ENCODE measurements at places on chromosomes 1 and 21.

- no peak for DNase-seq
Measured at GRCh38 chr1:201212056-201212455, 21.4 kb downstream of the IGFN1 start.

GRCh38 chr1:241532864-241533263 lies 686 bp downstream of the KMO start:
- DNase-seq = no peak

GRCh38 chr1:168689726-168690602 lies 39.0 kb downstream of the DPT start:
- no peak for DNase-seq

DNA sequence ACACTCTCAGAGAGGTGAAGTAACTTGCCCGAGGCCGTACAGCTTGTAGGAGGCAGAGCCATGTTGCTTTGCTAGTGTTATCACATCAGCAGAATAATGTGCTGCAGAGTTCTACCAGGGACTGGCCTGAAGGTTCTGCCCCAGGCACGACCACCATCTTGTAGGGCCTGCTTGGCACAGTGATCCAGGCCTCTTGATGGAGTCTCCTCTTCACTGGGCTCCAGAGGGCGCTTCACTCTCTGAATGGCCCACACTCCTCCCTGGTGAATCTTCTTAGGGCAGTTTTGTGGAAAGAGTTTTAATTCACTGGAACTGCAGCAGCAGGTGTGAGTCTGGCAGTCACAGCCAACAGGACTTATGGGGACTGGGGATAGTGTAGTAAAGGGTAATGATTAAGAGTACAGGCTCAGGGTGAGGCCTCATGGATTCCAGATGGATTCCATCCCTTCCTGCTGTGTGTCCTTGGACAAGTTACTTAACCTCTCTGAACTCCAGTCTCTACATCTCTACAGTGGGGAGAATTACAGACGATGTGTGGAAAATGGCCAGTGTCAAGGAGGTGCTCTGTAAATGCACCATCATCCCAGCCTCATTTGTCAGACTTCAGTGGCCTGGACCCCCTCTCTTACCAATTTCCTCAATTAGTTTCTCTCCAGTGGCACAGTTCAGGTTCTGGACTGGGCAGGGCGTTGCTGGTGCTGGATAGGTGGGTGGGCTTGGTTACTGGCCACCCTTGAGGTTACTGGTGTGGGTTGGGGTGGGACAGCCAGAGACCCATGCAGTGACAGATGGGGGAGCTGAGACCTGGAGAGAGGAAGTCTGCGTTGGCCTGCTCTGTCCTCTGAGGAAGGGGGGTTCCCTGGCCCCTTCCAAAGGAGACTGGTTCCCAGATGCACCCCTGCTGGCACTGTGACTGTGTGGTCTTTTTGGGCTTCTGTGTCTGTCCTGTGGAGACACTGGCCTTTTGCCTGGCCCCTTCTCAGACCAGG lies 45.9 kb upstream of the CSF3R start:
- DNase-seq = no peak

DNA sequence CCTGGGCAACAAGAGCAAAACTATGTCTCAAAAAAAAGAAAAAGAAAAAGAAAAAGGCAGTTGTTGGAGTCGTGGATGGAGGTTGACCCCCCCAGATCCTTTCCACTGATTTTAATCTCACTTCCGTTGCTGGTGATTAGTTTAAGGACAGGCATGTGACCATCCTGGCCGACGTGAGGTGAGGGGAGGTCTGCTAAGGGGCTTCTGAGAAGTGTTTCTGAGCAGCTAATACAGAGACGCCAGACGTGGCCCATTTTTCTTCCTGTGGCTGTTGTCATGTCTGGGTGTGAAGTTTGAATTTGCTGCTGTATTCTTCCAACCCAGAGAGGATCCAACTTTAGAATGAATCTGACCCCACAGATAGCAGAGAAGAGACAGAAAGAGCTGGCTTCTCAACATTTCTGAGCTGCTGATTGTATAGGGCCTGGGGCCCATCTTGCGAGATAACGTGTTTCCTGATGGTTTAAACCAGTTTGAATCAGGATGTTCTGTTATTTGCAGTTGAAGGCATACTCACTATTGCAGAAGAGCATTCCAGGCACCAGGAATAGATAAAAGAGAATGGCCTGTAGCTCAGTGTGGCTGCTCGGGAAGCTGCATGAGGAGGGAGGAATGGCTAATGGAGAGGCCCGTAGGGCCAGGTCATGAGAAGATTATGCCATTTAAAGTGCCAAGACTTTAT lies 22.8 kb upstream of the SSBP3 start:
- DNase-seq = no peak

GRCh38 chr1:28265577-28265976 lies 6.3 kb downstream of the SESN2 start:
- DNase-seq = no peak

DNA sequence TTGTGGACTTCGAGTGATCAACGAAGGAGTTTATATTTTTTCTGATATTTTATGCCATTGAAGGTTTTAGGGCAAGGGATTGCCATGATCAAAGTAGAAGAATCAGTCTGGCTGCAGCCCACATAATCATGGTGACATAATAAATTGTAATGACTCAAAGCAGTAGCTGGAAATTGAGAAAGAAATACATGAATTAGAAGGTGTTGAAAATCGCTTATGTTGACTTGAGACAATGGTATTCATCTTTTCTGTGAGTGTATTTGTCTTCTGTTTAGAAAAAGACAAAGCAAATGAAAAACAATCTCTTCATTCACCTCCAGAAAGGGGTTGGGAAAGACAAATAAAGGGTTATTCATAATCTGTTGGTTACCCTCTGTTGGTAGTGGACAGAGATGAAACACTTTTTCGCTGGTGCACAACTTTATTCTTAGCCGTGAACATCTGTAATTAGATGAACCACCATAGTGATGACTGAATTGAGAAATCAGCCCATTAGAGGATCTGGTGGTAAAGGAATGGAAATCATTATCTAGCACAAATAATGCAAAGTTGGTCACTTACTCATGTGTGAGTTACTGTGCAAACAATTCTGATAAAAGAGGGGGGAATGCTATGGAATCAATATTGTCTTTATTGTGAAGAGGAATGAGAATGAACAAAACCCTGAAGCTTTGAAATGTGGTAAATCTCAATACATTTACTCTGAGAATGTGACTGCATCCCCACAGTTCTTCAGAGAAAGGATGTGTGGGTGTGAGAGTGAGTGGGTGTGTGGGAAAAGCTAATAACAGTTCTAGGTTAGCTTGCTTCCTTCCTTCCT lies 121.8 kb downstream of the NTNG1 start:
- no peak for DNase-seq

DNA sequence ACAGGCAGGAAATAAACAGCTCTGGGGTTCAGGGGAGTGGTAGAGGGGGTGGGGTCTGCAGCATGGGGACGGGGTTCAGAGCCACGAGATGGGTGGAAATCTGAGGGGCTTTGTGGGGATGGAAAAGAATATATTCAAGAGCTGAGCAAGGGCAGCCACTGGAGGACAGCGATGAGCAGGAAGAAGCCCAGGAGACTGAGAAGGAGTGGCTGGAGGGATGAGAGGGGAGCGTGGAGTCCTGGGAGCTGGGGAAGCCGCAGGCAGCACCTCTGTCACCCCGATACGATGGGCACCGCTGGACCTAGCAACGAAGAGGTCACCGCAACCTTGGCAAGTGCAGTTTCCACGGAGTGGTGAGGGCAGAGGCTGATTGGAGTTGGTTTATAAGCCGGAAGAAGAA lies 10.0 kb upstream of the KCNAB2 start:
- no peak for DNase-seq

DNA sequence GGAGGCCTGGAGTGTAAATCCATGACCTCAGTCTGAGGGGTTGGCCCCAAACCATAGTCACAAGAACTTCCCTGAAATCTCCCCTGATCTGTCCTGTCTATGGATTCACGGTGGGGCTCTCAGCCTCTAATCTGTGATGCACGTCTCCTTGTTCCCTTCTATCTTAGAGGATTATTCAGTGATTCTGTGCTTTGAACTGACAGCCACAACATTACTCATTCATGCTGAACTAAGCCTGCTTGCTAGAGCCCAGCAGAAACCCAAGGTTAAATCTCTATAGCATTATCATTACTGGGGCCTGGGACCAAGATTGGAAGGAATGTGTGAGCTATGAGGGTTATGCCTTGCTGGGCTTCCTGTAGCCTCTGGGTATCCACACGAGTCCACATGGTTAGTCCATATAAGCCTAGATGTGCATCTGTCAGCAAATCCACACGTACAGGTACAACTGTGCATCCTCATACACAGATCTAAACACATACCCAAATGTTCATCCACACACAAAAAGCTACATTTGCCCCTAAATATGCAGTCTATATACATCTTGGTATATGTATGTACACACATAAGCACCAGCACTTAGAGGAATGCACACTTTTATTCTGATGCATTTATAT lies 22.4 kb upstream of the MAGOH start:
- no peak for DNase-seq

DNA sequence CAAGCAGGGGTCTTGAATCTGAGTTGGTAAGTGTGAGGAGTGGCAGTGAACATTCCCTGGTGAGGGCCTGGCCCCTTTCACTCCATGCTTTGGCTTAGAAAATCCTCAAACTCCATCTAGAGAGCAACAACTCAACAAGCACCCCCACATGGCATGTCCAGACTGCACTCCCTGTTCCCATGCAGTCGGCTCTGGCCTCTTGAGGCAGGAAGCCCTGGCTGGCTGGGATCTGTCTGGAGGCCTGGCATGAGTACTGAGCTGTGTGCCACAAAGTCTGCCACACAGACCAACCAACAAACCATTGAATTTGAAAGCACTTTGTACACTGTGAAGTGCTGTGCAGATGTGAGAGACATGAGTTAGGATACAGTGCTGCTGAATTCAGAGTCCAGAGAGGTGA lies 25.2 kb downstream of the COA7 start:
- DNase-seq = no peak

DNA sequence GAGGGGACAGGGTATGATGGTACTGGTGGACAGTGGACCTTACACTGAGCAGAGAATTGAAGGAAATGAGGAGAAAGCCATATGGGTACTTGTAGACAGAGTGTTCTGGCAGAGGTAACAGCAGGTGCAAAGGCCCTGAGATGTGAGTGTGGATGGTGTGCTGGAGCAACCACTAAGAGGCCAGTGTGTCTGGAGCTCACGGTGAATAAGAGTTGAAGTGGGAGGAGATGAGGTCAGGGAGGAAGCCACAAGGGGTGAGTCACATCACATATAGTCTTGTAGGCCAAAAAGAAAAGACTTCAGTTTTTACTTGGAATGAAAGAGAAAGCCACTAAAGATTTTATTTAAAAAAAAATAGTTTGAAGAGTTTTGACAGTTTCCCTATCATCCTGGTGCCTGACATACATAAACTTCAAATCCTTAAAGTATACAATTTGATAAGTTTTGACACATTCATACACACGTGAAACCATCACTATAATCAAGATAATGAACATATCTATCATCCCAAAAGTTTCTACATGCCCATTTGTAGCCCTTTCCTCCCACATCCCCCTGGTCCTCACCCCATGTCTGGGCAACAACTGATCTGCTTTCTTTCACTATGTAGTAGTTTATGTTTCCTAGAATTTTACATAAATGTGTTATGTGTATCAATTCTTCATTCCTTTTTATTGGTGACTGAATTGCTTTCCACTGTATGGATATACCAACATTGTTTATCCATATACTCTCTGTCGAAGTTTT lies 148.4 kb downstream of the GPATCH2 start:
- no peak for DNase-seq

GRCh38 chr1:65471861-65472332 lies 51.4 kb downstream of the LEPR start:
- DNase-seq = no peak

DNA sequence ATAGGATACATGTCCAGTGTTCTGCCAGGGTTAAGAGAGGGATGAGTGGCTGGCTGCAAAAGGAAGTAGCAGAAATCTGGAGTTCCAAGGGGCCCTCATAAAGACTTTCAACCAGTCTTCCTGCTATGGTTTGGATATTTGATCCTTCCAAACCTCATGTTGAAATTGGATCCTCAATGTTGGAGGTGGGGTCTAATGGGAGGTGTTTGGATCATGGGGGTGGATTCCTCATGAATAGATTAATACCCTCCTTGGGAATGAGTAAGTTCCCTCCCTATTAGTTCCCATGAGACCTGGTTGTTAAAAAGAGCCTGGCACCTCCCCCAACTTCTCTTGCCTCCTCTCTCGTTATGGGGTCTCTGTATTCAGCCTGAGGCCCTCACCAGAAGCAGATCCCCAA lies 10.1 kb upstream of the GNG12 start:
- no peak for DNase-seq

DNA sequence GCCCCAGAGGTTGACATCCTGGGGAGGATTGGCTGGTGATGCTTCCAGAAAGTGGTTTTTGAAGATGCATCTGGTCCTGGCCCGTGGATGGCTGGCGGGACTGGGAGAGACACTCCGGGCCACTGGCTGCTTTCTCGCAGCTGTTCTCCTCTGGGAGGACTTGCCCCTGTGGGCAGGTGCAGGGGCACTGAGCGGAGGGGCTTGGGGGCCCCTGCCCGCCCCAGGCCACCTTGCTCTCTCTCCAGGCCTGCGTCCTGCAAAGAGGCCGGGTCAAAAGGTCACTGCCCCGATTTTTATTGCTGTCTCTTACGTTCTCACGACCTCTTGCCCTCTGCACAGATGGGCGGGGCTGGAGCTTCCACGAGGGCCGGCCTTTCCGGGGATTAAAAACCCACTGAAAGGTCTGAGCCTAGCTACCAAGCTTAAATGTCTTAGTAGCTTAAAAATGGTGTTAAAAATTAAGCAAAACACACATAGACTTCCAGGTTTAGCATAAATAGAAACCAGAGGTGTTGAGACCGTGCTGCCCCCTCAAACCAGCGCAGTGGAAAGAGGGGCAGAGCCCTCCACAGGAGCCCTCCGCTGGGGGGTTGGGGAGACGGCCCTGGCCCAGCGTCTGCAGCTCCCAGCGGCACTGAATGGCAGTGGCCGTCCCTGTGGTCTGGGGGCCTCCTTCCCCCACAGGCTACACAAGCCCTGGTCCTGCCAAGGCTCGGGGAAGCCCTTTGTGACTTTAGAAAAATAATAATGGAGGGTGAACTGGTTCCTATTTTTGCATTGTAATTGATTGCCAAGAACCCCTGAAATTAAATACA lies 43.9 kb downstream of the SKI start:
- DNase-seq = no peak

- no peak for DNase-seq
Measured at GRCh38 chr1:76891931-76892622, 24.8 kb downstream of the ST6GALNAC5 start.

DNA sequence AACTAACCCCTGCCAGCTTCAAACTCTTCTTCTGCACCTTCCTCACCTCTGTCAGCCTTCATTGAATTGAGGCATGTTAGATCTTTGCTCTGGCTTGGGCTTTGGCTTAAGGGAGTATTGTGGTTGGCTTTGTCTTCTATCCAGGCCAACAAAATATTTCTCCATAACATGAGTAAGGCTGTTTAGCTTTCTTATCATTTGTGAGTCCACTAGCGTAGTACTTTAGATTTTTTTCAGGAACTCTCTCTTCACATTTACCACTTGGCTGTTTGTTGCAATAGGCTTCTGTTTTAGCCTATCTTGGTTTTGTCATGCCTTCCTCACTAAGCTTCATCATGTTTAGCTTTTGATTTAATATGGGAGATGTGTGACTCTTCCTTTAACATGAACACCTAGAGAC lies 417.5 kb downstream of the NCAM2 start:
- no peak for DNase-seq

- no peak for DNase-seq
Measured at GRCh38 chr1:12772520-12772919, 1.0 kb upstream of the PRAMEF12 start.

- peak; percentile 32 for DNase-seq
Measured at GRCh38 chr21:46184625-46185555, 631 bp upstream of the SPATC1L start.

GRCh38 chr1:52238474-52238873 lies 96.6 kb downstream of the ZFYVE9 start:
- no peak for DNase-seq

- DNase-seq = no peak
Measured at GRCh38 chr1:203088441-203088840, 2.6 kb upstream of the MYOG start.

Data from stimulated activated CD8-positive, alpha-beta memory T cell treated with anti-CD3 and anti-CD28 coated beads, Interleukin-7, amount 100 ng/mL, for 1 hour (primary cell).